ENCODE measurements at places on chromosomes 11 and 22. TPM values are rescaled to one million over a fixed set of nuclear protein-coding genes. Genes with fewer than 3 reads are reported as not detected.

DNA sequence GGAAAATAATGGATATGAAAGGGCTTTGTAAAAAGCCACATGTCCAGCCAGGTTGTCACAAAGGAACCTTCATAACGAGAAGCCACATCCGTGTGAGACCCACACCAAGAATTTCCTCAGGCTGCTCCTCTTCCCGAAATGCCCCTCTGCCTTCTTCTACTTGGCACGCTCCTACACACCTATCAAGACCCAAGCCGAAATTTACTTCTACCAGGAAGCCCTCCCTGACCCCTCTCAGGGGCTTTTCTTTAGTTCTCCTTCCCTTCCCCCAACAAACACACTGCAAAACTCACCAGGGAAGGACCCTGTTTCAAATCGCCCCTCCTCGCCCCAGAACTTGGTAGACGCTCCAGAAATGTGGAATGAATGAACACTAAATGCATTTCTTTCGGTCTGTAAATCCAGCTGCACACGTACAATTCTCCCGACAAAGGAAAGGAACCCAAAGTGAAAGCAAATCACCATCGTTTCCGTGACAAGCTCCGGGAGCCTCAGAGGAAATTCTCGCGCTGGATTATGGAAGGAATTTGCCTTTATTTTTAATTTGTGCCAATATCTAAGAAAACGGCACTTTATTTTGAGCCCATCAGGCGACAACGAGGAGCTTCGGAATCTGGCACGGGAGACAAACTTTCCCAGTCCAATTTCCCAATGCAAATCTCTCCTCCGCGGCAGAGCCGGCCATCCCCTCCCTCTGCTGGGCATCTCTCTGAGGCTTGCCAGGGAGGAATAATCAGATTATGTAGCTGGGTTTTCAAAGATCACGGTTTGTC, 13.2 kb upstream of the SHISAL1 start:
- DNase-seq: no peak

GRCh38 chr11:44400431-44400830, 90.5 kb upstream of the ALX4 start:
- no peak for DNase-seq

The TTC28 gene
- 6.2 TPM for total RNA-seq

DNA sequence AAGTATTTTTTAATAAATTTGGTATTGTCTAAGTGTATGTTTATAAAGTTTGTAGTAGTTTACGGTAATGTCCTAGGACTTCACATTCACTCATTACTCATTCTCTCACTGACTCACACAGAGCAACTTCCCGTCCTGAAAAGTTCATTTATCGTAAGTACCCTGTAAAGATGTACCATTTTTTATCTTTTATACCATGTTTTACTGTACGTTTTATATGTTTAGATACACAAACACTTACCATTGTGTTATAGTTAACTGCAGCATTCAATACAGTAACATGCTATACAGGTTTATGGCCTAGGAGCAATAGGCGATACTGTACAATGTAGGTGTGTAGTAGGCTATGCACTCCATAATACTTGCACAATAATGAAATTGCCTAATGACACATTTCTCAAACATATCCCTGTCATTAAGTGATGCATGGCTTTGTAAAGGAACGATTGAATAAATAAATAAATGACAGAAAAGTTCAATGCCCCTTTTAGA, 12.5 kb upstream of the CARD18 start:
- no peak for DNase-seq
